ENCODE measurements at places on chromosomes 16 and 17. TPM values are rescaled to one million over a fixed set of nuclear protein-coding genes. Genes with fewer than 3 reads are reported as not detected.

DNA sequence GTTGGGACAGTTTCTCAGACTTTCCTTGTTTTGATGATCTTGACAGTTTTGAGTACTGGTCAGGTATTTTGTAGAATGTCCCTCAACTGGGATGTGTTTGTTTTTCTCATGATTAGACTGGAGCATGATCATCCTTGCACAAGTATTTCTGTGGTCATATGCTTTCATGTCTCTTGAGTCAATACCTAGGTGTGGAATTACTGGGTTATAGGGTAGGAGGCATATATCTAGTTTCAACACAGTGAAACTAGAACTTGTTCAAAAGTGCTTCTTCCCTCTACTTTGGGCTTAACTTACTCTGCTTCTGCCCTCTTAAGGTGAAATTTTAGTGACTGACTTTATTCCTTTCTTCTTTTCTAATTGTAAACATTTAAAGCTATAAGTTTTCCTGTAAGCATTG is 30.1 kb downstream of the IKZF3 start:
- H3K27me3 ChIP-seq, result peaks cover 31% of the 10 kb centered on the region
- no peaks in the 10 kb centered on the region for H3K4me1 ChIP-seq
- no peak for DNase-seq
- H3K27ac ChIP-seq, result no peak overlapping the region

DNA sequence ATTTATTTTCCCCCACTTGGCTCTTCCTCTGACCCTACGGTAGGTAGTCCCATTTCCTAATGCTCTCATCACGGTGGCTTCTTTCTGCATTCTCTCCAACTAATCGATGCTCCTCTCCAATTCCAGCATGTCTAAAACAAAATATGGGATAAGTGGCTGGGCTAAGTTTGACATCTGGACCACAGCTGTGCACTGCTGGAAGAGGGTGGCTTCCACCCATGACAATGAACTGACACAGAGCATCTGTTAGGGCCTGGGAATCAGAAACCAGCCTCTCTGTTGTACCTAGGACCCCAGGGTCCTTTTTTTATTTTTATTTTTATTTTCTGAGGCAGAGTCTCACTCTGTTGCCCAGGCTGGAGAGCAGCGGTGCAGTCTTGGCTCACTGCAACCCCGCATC is 29.0 kb upstream of the SLC39A11 start:
- H3K27me3 ChIP-seq, result peaks cover 9% of the 10 kb centered on the region
- H3K27ac ChIP-seq, result no peak overlapping the region
- no peak for DNase-seq
- no peak overlapping the region for H3K4me3 ChIP-seq
- H3K4me1 ChIP-seq, result peaks cover 6% of the 10 kb centered on the region
- no peaks in the 10 kb centered on the region for H3K36me3 ChIP-seq

DNA sequence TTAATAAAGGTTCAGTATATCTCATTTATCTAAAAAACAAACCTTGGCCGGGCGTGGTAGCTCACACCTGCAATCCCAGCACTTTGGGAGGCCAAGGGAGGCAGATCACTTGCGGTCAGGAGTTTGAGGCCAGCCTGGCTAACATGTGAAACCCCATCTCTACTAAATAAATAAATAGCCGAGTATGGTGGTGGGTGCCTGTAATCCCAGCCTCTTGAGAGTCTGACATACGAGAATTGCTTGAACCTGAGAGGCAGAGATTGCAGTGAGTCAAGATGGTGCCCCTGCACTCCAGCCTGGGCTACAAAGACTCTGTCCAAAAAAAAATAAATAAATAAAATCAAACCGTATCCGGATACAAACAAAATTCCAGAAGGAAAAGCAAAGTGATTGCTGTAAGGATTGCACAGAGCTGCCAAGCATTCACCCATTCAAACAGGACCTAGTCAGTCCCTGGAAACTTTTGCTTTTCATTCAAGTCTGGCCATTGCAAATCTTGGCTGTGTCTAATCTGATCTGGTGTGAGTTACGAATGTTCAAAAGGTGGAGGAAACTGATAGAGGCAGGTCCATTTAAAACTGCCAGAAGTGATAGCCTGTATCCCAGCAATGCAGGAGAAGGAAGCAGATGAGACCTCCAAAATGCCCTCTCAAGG is 102.5 kb upstream of the CLEC3A start:
- H3K36me3 ChIP-seq, result no peaks in the 10 kb centered on the region
- H3K27ac ChIP-seq, result no peak overlapping the region
- no peaks in the 10 kb centered on the region for H3K27me3 ChIP-seq
- H3K4me3 ChIP-seq, result no peak overlapping the region
- no peak for DNase-seq
- no peaks in the 10 kb centered on the region for H3K4me1 ChIP-seq

DNA sequence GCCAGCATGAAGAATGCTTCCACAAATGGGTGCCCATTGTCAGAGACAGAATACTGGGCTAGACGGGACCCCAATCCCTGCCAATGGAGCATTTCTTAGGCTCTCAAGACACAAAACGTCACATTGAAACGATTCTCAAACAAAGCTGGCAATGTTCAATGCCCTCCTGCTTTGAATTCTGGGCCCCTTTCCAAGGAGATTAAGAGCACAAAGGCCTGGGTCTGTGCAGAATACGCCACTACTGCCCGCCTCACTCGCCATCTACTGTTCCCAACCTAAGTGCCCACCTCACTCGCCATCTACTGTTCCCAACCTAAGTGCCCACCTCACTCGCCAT is 9.7 kb downstream of the CFAP20 start:
- H3K27me3 ChIP-seq, result no peaks in the 10 kb centered on the region
- no peak for DNase-seq
- peaks cover 10% of the 10 kb centered on the region for H3K36me3 ChIP-seq
- H3K4me3 ChIP-seq, result no peak overlapping the region
- H3K4me1 ChIP-seq, result peaks cover 48% of the 10 kb centered on the region
- no peak overlapping the region for H3K27ac ChIP-seq

- peaks cover 17% of the 10 kb centered on the region for H3K4me1 ChIP-seq
- peak overlapping the region; percentile 52 for H3K27ac ChIP-seq
- H3K27me3 ChIP-seq, result no peaks in the 10 kb centered on the region
- no peak for DNase-seq
These were observed 4.9 kb upstream of the ACTG1 start for GRCh38 chr17:81517339-81518112.

Gene SERPINF2
- not detected for total RNA-seq

Gene PYDC1
- total RNA-seq, result not detected

DNA sequence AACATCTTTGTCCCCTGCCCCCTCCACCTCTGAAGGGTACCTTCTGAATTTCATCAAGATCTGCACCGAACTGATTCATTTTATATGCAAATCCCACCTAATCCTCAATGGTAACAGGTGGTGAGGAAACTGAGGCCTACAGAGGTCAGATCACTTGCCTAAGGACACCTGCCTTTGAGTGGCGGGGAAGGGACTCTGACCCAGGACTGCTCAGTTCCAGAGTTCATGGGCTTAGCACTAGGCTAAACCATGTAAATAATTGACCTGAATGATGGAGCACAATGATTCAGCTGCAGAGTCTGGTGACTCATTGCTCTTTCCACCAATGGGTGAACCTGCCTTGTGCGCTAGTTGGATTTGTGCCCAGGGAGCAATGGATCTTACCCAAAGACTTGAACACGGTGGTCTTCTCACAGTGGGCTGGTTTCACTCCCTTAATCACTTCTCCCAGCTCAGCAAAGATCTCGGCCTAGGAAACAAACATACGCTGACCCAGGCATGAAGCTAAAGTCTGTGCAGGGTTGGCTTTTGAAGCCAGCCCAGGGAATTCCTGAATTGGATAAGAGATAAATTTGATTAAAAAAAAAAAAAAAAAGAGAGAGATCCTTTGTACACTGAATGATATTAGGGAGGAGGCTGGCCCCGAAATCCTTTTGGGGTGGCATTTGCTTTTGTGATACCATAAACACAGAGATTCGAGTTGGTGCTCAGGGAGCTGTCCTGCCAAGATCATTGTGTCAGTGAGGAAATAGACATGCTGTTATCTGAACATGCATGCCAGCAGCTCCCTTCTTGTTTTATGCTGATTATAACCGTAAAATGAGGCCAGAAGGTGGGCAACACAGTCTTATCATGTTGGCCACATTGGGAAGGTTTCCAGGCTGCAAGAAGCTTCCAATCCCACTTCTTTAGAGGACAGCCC is 17.0 kb downstream of the CRYM start:
- H3K36me3 ChIP-seq, result no peaks in the 10 kb centered on the region
- H3K27me3 ChIP-seq, result peaks cover 22% of the 10 kb centered on the region
- peaks cover 34% of the 10 kb centered on the region for H3K4me1 ChIP-seq
- peak; percentile 69 for DNase-seq
- H3K27ac ChIP-seq, result no peak overlapping the region

GRCh38 chr17:12709063-12709462 is 43.4 kb downstream of the MYOCD start:
- peaks cover 34% of the 10 kb centered on the region for H3K4me1 ChIP-seq
- peak overlapping the region; percentile 35 for H3K27ac ChIP-seq
- peak; percentile 79 for DNase-seq
- H3K36me3 ChIP-seq, result peaks cover 5% of the 10 kb centered on the region
- H3K27me3 ChIP-seq, result no peaks in the 10 kb centered on the region

Gene KRT17
- 1.4 TPM for total RNA-seq

DNA sequence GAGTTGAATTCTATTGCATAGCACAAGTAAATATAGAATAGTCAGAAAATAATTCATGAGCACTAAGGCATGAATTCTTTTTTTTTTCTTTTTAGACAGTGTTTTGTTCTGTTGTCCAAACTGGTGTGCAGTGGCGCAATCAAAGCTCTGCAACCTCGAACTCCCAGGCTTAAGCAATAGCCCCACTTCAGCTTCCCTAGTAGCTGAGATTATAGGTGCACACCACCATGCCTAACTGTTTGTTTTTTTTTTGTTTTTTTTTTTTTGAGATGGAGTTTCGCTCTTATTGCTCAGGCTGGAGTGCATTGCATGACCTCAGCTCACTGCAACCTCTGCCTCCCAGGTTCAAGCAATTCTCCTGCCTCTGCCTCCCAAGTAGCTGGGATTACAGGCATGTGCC is 16.6 kb downstream of the TUBD1 start:
- no peaks in the 10 kb centered on the region for H3K27me3 ChIP-seq
- H3K36me3 ChIP-seq, result peaks cover 8% of the 10 kb centered on the region
- H3K4me3 ChIP-seq, result no peak overlapping the region
- no peak overlapping the region for H3K27ac ChIP-seq
- H3K4me1 ChIP-seq, result no peaks in the 10 kb centered on the region

Gene TAC4
- not detected for total RNA-seq

GRCh38 chr17:6558932-6559752 is 2.8 kb upstream of the PITPNM3 start:
- no peak overlapping the region for H3K4me3 ChIP-seq
- H3K36me3 ChIP-seq, result no peaks in the 10 kb centered on the region
- peaks cover 31% of the 10 kb centered on the region for H3K27me3 ChIP-seq
- no peak for DNase-seq
- no peak overlapping the region for H3K27ac ChIP-seq
- H3K4me1 ChIP-seq, result peaks cover 9% of the 10 kb centered on the region

Gene KRTAP3-1
- 6.5 TPM for total RNA-seq

DNA sequence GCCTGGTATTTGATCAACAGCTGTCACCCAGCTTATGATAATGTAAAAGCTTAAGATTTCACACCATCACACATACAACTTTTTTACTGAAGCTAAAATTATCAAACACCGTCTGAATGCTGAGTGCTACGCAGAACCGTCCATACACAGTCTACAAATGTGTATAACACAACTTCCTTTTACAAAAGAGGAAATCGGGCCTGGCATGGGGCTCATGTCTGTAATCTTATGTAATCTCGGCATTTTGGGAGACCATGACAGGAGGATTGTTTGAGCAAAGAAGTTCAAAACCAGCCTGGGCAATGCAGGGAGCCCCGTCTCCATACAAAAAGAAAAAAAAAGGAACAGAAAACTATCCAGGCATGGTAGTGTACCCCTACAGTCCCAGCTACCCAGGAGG is 19.6 kb upstream of the QRICH2 start:
- H3K36me3 ChIP-seq, result peaks cover 21% of the 10 kb centered on the region
- H3K4me3 ChIP-seq, result no peak overlapping the region
- H3K4me1 ChIP-seq, result no peaks in the 10 kb centered on the region
- no peaks in the 10 kb centered on the region for H3K27me3 ChIP-seq

DNA sequence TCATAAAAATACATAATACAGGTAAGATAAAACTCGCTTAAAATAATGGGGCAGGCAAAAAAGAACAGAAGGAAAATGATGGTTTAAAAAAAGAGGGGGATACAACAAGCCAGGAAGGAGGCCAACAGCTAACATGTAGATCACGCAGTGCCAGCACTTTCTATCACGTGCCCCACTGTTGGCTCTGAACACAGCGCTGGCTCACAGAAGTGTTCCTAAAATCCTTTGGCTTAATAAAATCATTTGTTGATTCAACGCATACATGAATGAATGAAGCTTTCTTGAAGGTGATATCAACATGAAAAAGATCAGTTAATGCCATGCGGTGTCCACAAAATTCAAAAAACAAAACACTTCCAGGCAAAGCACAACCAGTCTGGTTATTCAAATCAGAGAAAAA is 8.5 kb downstream of the ITGAE start:
- no peak for DNase-seq
- peaks cover 1% of the 10 kb centered on the region for H3K27me3 ChIP-seq
- H3K27ac ChIP-seq, result peak overlapping the region; percentile 16
- H3K4me1 ChIP-seq, result peaks cover 33% of the 10 kb centered on the region
- H3K36me3 ChIP-seq, result no peaks in the 10 kb centered on the region

Gene CD300E
- total RNA-seq, result not detected

GRCh38 chr17:70938336-70938735 is 769.0 kb downstream of the KCNJ2 start:
- no peaks in the 10 kb centered on the region for H3K4me1 ChIP-seq
- peak overlapping the region; percentile 1 for H3K4me3 ChIP-seq
- no peaks in the 10 kb centered on the region for H3K36me3 ChIP-seq
- no peaks in the 10 kb centered on the region for H3K27me3 ChIP-seq
- no peak for DNase-seq
- H3K27ac ChIP-seq, result no peak overlapping the region

GRCh38 chr17:79298799-79299198 is 224.2 kb downstream of the ENGASE start:
- H3K4me3 ChIP-seq, result no peak overlapping the region
- no peaks in the 10 kb centered on the region for H3K4me1 ChIP-seq
- no peak overlapping the region for H3K27ac ChIP-seq

GRCh38 chr16:22018559-22018958 is 10.6 kb downstream of the MOSMO start:
- no peaks in the 10 kb centered on the region for H3K27me3 ChIP-seq
- no peak overlapping the region for H3K4me3 ChIP-seq
- peaks cover 16% of the 10 kb centered on the region for H3K36me3 ChIP-seq
- no peak overlapping the region for H3K27ac ChIP-seq
- no peak for DNase-seq
- peaks cover 78% of the 10 kb centered on the region for H3K4me1 ChIP-seq

- H3K4me3 ChIP-seq, result peak overlapping the region; percentile 90
- H3K36me3 ChIP-seq, result peaks cover 12% of the 10 kb centered on the region
- DNase-seq, result peak; percentile 66
- H3K27me3 ChIP-seq, result no peaks in the 10 kb centered on the region
These were observed 307 bp downstream of the CDYL2 start for GRCh38 chr16:80804056-80804525.

Gene CORO6
- total RNA-seq, result 5.3 TPM

GRCh38 chr17:45147581-45148182 is 593 bp upstream of the HEXIM1 start:
- H3K4me1 ChIP-seq, result peaks cover 38% of the 10 kb centered on the region
- DNase-seq, result peak; percentile 92
- peaks cover 38% of the 10 kb centered on the region for H3K36me3 ChIP-seq
- peak overlapping the region; percentile 100 for H3K27ac ChIP-seq

Data from HFFc6 (cell line).